ENCODE measurements at places on chromosomes 4 and X. TPM values are rescaled to one million over a fixed set of nuclear protein-coding genes. Genes with fewer than 3 reads are reported as not detected.

DNA sequence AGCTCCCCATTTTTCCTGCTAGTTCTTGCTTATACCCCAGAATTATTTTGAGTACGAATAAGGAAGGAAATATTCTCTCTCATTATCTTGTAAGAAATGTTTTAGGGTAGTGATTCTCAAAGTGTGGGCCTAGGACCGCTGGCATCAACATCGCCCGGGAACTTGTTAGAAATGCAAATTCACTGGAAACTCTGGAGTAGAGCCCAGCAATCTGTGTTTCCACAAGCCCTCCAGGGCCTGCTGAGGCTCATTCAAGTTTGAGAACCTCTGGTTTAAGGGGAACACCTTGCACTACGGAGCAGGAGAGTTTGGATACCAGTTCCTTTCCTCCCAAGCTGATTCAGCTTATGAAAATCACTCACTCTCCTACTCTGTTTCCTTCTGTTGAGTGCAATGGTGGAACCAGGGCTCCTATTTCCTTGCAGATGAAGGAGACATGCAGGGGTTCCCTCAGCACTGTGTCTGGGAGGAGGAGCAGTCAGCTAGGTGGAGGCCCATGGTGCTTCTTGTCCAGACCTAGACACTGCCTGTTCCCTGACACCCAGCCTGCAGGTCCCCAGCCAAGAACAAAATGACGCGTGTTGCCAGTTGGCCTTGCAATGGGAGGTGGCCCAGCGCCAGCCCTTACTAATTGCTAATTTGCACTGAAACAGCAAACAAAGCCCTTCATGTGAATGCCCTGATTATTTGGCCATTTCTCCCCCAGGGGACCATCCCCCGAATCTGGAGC is 68.5 kb downstream of the CYTL1 start:
- no peak overlapping the region for H3K4me3 ChIP-seq
- H3K4me1 ChIP-seq = no peaks in the 10 kb centered on the region
- H3K27ac ChIP-seq = no peak overlapping the region
- H3K36me3 ChIP-seq = no peaks in the 10 kb centered on the region
- DNase-seq = no peak
- no peaks in the 10 kb centered on the region for H3K27me3 ChIP-seq

- DNase-seq = no peak
- H3K36me3 ChIP-seq = no peaks in the 10 kb centered on the region
- no peaks in the 10 kb centered on the region for H3K4me1 ChIP-seq
- no peak overlapping the region for H3K27ac ChIP-seq
Observed at GRCh38 chrX:40809210-40809609, 73.9 kb upstream of the MED14 start.

- H3K4me3 ChIP-seq = no peak overlapping the region
- DNase-seq = no peak
- H3K4me1 ChIP-seq = no peaks in the 10 kb centered on the region
- no peaks in the 10 kb centered on the region for H3K36me3 ChIP-seq
- H3K27me3 ChIP-seq = no peaks in the 10 kb centered on the region
- H3K27ac ChIP-seq = no peak overlapping the region
Observed at GRCh38 chr4:42865572-42866189, 26.8 kb upstream of the GRXCR1 start.

DNA sequence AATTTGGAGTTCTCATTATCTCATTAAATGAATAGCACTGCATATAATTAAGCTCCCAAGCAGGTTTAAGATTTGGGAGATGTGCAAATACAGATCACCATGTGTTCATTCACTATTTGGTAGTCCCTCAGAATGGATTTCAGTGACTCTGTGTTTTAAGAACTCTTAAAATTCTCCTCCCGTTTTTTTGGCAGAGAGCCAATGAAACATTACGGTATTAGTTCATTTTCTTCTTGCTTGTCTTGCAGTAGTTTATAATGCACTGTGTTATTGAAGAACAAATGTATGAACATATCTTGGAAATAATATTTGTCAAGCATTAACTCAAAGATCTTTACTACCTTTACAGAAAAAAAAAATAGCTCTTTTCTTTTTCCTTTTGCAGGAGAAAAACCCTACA is 32.7 kb downstream of the KLF3 start:
- no peaks in the 10 kb centered on the region for H3K27me3 ChIP-seq
- H3K4me1 ChIP-seq = peaks cover 7% of the 10 kb centered on the region
- no peak for DNase-seq
- H3K36me3 ChIP-seq = peaks cover 25% of the 10 kb centered on the region
- no peak overlapping the region for H3K27ac ChIP-seq

The VSIG4 gene
- 157 TPM for total RNA-seq
